ENCODE measurements at places on chromosomes 5 and 9.

GRCh38 chr5:56088967-56089829 lies 94.4 kb upstream of the IL6ST start:
- no peak for DNase-seq

DNA sequence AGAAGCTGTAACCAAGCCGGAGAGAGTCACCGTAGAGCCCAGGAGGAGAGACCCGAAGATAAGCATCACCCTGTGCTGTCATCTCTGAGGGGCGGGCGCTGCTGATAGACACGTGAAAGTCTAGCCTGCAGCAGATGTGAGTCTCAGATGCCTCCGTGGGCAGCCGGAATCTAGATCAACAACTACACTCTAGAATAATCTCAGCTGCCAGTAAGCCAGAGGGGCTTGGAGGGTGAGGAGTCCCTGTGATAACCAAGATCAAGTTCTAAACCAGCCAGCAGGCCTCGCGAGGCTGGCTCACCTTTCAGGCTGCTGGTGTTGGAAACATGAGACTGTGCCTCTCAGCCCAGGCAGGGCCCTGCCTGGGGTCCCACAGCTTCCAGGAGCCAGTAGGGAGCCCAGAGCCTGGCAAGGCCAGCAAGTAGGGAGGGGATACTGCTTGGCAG lies 54.1 kb downstream of the DAPK1 start:
- DNase-seq, result no peak

- no peak for DNase-seq
These were observed 39.9 kb downstream of the DOCK8 start for GRCh38 chr9:254516-254915.

- DNase-seq, result no peak
These were observed 316.3 kb upstream of the PANK3 start for GRCh38 chr5:168895295-168896071.

GRCh38 chr5:21680196-21680595 lies 1172.9 kb downstream of the CDH12 start:
- DNase-seq, result no peak

- no peak for DNase-seq
These were observed 19.7 kb downstream of the MYO10 start for GRCh38 chr5:16916262-16916878.

DNA sequence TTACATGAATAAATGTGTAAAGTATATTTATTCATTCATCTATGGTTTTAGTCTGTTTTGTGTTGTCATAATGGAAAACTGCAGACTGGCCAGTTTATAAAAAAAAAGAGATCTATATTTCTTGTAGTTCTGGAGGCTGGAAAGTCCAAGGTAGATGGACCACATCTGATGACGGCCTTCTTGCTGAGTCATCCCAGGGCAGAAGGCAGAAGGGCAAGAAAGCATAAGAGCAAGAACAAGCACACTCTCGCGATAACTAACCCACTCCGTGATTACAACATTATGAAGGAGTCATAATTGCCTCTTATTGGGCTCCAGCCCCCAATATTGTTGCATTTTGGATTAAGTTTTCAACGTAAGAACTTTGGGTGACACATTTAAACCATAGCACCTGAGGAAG lies 180.4 kb upstream of the DAB2 start:
- DNase-seq, result no peak

All from activated CD4-positive, CD25-positive, alpha-beta regulatory T cell (primary cell).